Forelimb muscle (tissue), 1 donor: ENCODE measurements at places on chromosomes 11 and 22. TPM values are rescaled to one million over a fixed set of nuclear protein-coding genes. Genes with fewer than 3 reads are reported as not detected.

LRRC75B gene
- polyA plus RNA-seq, result 6.2 TPM

GRCh38 chr22:45212306-45212709 lies 28.4 kb downstream of the KIAA0930 start:
- DNase-seq, result no peak

DNA sequence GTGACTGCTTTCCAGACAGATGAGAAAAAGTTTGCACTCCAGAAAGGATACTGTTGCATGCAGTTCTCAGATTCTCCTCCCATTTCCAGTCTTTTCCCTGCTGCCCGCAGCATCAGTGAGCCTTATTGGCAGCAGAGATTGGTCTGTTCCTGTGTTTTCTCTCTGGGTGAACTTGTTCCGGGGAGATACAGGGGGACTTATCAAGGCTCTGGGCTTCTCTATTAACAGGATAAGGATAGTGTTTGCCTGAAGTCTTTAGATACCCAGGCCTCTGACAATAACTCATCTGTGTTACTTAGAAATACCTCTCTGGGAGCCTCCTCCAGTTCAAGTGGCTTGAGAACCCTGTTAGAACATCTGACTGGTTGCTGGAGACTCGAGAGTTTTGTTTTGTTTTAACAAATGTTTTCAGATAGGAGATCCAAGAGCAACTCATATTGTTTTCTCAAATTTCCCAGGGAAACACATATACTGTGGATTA lies 154.7 kb downstream of the BLID start:
- no peak for DNase-seq

XKR3 gene
- polyA plus RNA-seq, result not detected

- DNase-seq, result no peak
Measured at GRCh38 chr22:40531951-40532900, 104.3 kb downstream of the MRTFA start.

GRCh38 chr11:116811194-116811593 lies 11.9 kb downstream of the APOA4 start:
- no peak for DNase-seq

ALX4 gene
- polyA plus RNA-seq, result 2.4 TPM

DNA sequence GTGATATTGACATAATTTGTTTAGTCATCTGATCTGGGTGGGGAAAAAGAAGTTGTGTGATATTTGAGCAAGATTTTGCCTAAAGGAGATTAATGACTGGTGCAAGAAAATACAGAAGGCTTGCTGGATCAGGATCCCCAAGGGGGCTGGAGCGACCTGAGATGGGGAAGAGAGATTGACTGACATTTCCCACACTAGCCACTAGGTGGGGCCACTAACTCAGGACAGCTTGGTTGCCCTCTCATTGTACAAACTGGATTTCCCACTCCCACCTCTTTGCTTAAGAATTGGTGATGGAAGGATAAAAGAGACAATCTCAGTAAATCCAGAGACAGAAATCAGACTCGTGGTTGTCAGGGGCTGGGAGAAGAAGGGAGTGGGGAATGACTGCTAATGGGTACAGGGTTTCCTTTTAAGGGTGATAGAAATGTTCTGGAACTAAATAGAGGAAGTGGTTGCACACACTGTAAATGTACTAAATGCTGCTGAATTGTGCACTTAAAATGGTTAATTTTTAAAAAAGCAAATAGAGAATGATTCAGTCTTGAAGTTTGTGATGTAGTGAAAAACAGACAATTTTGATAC lies 50.7 kb downstream of the CTTN start:
- no peak for DNase-seq

DNA sequence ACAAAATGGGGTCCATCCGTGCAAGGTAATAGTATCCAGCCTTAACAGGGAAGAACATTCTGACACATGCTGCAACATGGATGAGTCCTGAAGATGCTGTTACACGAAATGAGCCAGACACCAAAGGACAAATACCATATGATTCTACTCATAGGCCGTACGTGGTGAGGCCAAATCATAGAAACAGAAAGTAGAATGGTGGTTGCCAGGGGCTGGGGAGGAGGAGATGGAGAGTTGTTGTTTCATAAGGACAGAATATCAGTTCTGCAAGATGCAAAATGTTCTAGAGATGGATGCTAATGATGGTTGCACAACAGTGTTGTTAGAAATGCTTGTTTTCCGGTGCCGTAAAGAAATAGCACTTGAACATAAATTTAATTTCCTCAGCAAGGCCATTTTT lies 2.6 kb downstream of the TBX10 start:
- DNase-seq, result no peak

DNA sequence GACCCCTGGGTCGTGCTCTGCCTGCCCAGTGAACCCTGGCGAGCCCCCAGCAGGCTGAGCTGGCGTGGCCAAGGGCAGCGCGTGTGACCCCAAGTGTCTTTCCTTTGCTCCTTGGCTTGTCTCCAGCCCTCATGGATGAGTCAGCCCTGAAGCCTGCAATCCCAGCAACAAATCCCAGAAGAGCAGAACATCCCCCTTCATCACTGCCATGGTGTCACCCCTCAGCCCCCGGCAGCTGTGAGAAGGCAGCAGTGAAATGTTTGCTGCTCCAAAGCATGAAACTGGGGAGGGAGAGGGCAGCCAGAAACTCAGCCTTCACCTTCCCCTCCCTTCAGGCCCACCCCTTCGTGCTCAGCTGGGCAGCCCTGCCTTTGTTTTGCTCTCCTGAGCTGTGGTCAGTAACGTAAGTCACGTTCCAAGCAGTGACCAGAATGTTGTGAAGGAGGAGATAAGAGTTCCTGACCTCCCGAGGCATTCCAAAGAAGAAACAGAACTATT lies 29.8 kb downstream of the ADAMTS15 start:
- no peak for DNase-seq

CRYBB2 gene
- polyA plus RNA-seq, result not detected

PHOX2A gene
- polyA plus RNA-seq, result not detected

DNA sequence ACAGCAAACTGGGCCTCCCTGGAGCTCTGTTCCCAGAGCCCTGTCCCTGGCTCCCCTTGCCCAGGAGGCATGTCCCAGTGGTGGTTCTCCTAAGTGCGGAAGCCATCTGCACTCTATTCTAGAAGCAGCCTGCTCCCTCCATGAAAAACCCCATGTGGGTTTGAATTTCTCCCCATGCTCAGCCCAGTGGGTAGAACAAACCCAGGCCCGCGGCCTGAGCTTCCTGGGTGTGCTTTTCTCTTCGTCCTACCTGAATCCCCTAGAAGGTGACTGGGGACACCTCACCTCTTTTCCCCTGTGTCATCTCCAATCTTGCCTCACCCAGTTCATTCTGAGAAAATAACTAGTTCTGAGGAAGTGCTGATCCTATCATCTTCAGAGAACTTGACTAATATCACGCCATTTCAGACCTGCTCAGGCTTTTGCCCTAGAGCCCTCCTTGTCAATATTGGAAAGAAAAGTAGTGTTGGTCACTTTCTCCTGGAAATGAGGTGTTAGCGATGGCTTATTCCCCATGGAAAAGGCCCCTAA lies 15.9 kb downstream of the IL10RA start:
- DNase-seq, result no peak

MS4A2 gene
- polyA plus RNA-seq, result 0.37 TPM

OR4D5 gene
- polyA plus RNA-seq, result not detected

DNA sequence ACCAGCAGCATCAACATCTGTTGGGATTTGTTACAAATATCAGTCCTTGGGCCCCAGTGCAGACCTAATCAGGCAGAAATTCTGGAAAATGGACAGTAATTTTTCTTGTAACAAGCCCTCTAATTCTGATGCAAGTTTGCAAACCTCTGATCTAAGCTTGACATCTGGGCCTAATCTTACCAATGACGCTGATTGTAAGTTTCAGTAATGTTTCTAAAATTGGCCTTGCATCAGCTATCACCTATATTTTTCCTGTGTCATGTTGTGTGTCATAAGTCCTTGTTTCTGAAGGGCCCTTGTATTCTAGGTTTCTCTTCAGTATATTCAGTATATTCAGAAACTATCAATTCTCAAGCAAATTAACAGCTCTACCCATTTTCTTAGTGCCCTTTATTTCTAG lies 36.4 kb downstream of the ZNF215 start:
- DNase-seq, result no peak

DNA sequence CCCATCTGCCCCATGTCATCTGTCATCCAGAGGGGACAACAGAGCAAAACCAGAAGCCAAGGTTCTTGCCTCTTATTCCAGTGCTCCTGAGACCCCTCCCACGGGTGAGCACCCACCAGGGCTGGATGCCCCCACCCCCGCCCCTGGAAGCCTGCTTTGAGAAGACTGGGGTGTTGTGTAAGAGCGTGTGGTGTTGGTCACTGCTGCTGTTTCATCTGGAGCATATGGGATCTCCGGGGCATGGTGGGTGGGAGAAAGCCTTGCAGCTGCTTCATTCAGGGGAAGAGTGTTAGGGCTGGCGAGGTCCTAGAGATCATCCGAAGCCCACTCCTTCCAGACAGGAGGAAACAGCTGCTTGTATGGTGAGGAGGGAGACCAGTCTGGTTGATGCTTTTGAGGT lies 54.1 kb downstream of the CHRDL2 start:
- no peak for DNase-seq

- DNase-seq, result no peak
Measured at GRCh38 chr11:25838918-25839625, 492.9 kb upstream of the ANO3 start.

CCS gene
- 33.0 TPM for polyA plus RNA-seq

EFCAB6 gene
- 0.76 TPM for polyA plus RNA-seq

OTOG gene
- polyA plus RNA-seq, result 0.04 TPM

GPR83 gene
- 0.23 TPM for polyA plus RNA-seq

DNA sequence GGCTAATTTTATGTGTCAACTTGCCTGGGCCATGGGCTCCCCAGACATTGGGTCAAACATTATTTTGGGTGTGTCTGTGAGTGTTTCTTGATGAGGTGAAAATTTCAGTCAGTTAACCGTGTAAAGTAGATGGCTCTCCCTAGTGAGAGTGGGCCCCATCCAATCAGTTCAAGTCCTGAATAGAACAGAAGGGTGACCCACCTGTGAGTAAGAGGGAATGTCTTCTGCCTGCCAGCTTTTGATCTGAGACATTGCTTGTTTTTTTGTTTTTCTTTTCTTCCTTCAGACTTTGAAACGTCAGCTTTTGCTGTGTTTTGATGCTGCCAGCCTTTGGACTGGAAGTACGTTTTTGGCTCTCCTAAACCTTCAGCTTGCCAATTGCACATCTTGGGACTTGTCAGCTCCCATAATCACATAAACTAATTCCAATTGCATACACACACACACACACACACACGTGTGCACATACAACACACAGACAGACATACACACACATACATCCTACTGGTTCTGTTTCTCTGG lies 300.1 kb downstream of the CNTN5 start:
- no peak for DNase-seq

SERPIND1 gene
- not detected for polyA plus RNA-seq

DNA sequence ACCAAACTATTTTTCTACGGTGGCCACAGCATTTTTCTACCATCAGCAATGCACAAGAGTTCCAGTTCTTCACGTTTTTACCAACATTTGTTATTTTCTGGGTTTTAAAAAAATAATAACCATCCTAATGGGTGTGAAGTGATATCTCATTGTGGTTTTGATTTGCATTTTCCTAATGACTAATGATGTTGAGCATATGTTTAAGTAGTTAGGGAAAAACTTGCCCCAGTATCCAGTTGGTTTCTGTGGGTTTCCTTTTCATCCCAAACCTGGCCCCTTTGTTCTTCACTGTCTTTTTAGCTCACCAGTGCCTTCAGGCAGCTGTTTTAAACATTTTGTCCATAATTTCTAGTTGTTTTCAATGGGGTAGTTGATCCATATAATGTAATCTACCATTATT lies 14.7 kb upstream of the PTS start:
- no peak for DNase-seq

- no peak for DNase-seq
Measured at GRCh38 chr22:35069541-35069940, 3.6 kb downstream of the ISX start.

APOBEC3H gene
- not detected for polyA plus RNA-seq

MS4A7 gene
- polyA plus RNA-seq, result 6.8 TPM

DNA sequence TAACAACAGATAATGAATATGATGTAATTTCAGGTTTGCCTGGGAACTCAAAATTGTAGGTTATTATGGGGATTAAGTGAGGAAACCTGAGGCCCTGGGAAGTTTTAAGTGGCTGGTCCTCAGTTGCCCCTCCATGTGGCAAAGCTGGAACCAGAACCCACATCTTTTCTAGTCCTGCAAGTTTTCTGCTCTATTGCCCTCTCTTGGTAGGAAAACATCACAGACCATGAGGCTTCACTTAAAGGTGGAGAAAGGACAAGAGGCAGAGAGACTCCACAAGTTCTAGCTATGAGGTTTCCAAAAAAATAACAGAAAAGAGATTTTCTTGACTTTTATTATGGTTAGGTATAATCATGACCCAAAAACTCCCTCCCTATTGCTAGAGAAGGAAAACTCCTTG lies 115.5 kb upstream of the DDI1 start:
- no peak for DNase-seq

DNA sequence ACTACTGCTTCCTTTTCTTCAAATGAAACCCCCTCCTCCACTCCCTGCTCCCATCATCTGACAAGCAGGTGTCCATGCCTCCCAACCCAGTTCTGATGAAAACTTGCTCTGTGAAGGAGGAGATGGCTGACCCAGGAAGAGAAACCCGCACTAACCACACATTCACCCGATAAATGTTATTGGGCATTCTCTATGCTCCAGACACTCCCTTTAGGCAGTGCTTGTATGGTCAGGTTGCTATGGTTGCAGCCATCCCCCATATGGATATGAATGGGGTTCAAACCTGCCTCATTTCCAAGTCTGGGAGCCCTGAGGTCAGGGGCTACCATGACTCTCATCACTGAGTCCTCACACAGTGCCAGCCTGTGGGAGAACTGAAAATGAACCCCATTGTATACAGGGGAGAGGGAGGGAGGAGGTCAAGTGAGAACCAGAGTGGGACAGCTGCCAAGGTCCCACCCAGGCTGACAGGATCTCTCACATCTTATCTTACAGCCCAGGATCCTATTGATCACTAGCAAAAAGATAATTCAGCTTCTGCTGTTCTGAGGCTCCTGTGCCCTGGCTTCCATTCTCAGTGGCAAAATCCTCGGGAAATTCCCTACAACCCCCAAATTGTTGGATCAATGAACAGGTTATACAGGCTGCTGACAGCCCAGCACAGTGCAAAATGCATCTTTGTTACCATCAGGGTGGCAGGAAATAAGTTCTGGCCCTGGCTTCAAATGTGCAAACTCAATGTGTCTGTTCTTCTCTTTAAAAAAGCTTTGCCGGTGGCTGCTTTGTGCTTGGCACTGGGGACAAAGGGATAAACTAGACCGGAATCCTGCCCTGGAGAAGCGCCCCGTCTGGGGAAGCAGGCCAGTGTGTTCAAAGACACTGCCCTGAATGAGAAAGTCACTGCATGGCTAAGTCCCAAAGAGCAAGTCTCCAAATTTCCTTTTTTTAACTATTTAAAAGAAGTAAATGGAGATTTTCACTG lies 22.7 kb upstream of the ACER3 start:
- DNase-seq, result no peak

PARVG gene
- 3.4 TPM for polyA plus RNA-seq

CARD16 gene
- 5.3 TPM for polyA plus RNA-seq

- DNase-seq, result no peak
Measured at GRCh38 chr11:117080370-117080769, 17.9 kb downstream of the SIK3 start.

- DNase-seq, result no peak
Measured at GRCh38 chr22:49289822-49290679, 537.6 kb downstream of the BRD1 start.
